H1 (cell line): ENCODE measurements at places on chromosomes 3 and 15.

DNA sequence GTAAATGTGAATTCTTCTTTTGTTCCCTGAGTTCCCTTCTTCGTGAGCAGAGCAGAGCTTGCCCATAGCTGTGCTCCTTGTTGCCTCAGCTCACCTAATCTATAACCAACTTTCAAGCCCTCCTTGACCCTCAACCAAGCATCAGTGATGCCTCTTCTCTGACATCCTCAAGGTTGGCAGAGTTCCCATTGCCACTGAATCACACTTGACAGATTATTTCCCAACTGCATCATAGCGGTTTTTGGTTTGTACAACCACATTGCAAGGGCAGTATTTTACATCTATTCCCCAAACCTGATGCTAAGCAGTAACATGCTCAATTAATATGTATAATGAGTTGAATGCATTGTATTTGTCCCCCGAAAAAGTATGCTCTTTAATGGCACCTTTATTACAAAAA lies 133.0 kb upstream of the SNTN start:
- H3K36me3 ChIP-seq = no peaks in the 10 kb centered on the region
- no peaks in the 10 kb centered on the region for H3K27me3 ChIP-seq
- no peak overlapping the region for H3K4me3 ChIP-seq
- H3K4me1 ChIP-seq = no peaks in the 10 kb centered on the region

GRCh38 chr3:149470381-149470780 lies 4.1 kb upstream of the TM4SF4 start:
- H3K36me3 ChIP-seq = no peaks in the 10 kb centered on the region

DNA sequence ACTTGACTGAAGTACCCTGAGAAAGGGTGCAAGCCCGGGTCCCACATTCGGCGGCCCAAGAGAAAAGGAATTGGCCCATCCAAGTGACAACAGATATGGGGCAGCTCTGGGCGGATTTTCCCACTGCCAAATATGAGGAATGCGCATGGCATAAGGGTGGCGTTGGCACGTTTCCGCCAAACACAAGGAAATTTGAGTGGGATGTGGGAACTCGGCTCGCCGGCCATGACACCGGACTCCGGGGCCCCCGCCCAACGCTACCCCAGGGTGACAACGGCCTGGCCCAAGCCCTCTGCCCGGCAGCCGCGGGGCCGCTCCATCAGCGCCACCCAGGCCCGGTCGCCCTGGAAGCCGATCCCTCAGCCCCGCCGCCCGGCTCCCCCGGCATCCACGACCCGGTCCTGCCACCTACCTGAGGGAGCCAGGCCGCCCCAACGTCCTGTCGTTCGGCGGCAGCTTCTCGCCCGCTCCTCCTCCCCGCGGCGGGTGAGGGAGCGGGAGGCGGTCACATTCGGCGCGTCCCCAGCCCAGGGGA lies 449 bp downstream of the RAF1 start:
- H3K36me3 ChIP-seq = no peaks in the 10 kb centered on the region
- H3K27ac ChIP-seq = peak overlapping the region; percentile 98
- H3K4me1 ChIP-seq = no peaks in the 10 kb centered on the region; the same call in 1 of the 2 replicates
- no peaks in the 10 kb centered on the region for H3K27me3 ChIP-seq
- no peak for DNase-seq

GRCh38 chr15:42375941-42376340 lies 16.6 kb downstream of the CAPN3 start:
- H3K36me3 ChIP-seq = no peaks in the 10 kb centered on the region
- H3K4me3 ChIP-seq = no peak overlapping the region
- H3K27me3 ChIP-seq = no peaks in the 10 kb centered on the region; the same call in 1 of the 2 replicates

DNA sequence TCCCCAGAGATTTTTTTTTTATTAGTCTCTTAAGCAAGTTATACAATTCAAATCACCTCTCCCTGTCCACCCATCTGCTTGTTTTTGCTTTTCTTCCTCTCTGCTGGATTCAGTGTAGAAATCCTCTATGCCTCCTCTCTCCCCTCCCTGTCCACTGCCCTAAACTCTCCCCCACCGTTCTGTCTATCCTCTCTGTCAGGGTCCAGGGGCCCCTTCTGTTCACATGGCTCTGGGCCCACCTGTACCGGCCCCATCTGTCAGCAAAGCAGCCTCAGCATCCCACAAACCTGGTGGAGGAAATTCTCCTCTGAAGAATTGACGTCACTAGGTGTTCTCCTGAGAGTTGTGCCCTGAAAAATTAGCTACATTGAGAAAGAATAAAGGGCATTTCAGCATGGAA lies 137.6 kb upstream of the CMC1 start:
- no peaks in the 10 kb centered on the region for H3K4me1 ChIP-seq
- DNase-seq = no peak
- H3K36me3 ChIP-seq = no peaks in the 10 kb centered on the region
- H3K4me3 ChIP-seq = no peak overlapping the region
- H3K27me3 ChIP-seq = no peaks in the 10 kb centered on the region

DNA sequence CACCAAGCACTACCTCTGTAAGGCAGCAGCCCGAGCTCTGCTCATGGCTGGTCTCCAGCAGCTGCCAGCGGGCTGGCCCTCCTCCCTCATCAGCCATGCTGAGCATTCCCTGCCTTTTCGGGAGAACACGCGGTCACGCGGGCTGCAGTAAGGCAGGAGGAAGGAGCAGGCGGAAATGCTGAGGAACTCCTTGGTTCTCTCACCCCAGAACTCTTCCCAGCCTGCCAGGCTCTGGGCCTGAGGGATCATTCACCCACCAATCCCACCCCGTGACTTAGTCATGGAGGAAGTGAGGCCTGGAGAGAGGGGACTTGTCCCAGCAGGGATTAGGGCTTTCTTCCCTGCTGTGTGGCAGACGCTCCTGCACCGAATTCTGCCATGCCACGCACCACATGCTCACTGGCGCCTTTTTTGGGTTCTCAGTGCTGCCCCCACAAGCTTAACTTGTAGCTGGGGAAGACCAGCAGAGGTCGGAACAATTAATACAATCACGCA lies 42.9 kb upstream of the RPL32 start:
- H3K36me3 ChIP-seq = no peaks in the 10 kb centered on the region; the same call in 1 of the 2 replicates
- 0 out of 2 replicates have a peak, but pooled peaks cover 2% of the 10 kb centered on the region for H3K4me1 ChIP-seq
- no peaks in the 10 kb centered on the region for H3K27me3 ChIP-seq
- DNase-seq = no peak

DNA sequence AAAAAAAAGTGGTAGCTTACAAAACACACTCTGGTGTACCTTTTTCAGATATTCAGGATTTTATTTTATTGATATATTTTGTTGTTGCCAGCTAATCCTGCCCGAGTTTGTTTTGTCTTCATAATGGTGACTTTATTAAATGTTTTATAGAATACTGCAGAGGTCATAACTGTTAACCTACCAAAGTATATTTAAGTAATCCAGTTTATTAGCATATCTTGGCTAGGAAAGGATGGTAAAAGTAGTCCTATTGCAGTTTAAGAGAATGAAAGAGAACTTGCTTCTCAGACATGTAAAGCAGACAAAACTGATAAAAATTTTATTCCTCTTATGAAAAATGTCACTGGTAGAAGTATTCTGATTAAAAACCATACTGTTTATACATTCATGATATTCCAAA lies 59.2 kb upstream of the IGSF10 start:
- DNase-seq = no peak
- no peaks in the 10 kb centered on the region for H3K27me3 ChIP-seq

DNA sequence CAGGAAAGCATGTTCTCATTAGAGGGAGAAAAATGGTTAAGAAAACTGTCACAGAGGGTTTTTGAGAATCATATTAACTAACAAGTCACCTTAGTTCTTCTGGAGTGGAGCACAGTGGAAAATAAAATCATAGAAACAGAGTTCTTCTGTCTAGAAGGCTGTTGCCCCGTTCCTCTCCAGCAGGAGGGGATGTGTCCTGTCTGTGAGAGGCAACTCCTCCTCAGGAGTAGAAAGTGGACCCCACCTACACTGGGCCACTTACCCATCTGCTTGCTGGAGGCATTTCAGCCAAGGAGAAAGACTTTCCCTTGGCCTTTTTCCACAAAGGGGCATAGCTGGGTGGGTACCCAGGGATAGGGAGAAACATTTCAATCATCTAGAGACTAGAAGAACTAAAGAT lies 106.6 kb downstream of the SSR3 start:
- H3K36me3 ChIP-seq = no peaks in the 10 kb centered on the region
- no peak overlapping the region for H3K27ac ChIP-seq
- DNase-seq = peak; percentile 57
- no peaks in the 10 kb centered on the region for H3K27me3 ChIP-seq
- H3K4me1 ChIP-seq = no peaks in the 10 kb centered on the region

DNA sequence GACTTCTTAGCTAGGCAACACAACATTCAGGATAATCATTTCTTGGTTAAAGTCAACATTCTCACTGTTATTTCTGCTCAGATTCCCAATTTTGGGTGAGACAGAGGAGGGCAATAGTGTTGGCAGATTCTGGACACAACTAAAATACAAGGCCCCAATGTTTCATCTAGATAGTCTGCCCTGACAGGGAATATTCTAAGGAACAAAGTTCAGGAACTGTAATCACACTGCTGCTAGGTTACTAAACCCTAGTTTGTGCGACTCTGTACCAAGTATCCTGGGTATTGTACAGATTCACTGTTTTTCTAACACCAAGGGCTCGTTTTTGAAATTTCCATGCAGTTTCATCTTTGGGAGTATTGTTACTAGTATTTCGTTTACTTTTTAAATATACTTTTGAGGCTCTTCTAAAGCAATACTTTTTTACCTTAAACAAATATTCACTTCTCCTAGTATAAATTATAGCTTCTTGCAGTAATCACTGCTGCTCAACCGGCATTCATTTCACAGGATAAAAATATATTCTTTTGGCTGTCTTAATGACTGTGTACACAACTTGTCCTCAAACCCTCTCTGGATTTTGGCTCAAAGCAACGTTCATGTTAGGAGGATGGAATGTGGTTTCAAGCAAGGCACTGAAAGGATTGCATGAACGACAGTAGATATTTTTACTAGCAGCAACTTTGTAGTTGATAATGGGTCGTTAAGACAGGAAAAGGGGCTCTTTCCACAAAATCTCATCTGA lies 167.4 kb downstream of the ADAMTS17 start:
- H3K27ac ChIP-seq = no peak overlapping the region
- no peaks in the 10 kb centered on the region for H3K36me3 ChIP-seq
- no peaks in the 10 kb centered on the region for H3K4me1 ChIP-seq
- no peak for DNase-seq
- no peak overlapping the region for H3K4me3 ChIP-seq

- H3K4me1 ChIP-seq = no peaks in the 10 kb centered on the region
- no peak overlapping the region for H3K4me3 ChIP-seq
- no peak for DNase-seq
- H3K27ac ChIP-seq = no peak overlapping the region
- H3K36me3 ChIP-seq = no peaks in the 10 kb centered on the region
Measured at GRCh38 chr3:158845765-158846350, 44.0 kb downstream of the MFSD1 start.

DNA sequence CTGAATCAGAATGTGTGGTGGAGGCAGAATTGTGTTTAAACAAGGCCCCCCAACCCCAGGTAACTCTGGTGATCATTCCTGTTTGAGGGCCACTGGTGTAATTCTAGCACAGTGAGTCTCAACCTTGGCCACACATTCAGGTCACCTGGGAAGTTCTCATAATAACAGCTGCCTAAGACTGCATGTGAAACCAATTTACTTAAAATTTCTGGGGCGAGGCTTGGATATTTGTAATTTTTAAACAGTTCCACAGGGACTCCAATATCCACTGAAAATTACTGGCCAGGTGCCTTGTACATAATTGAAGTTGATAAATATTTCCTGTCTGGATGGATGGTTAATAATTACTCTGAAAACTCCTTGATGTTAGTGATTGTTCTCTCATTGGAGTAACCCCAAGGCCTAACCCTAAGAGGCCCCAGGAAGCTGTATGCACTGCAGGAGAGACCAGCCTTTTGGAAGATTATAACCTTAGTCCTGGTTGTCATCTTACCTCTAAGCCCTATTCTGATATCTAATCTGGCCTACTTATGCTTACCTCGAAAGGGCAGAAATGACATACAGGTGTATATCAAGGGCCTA lies 25.7 kb upstream of the EPHB1 start:
- no peaks in the 10 kb centered on the region for H3K36me3 ChIP-seq
- H3K4me3 ChIP-seq = no peak overlapping the region
- DNase-seq = no peak
- H3K27me3 ChIP-seq = no peaks in the 10 kb centered on the region
- H3K4me1 ChIP-seq = no peaks in the 10 kb centered on the region

DNA sequence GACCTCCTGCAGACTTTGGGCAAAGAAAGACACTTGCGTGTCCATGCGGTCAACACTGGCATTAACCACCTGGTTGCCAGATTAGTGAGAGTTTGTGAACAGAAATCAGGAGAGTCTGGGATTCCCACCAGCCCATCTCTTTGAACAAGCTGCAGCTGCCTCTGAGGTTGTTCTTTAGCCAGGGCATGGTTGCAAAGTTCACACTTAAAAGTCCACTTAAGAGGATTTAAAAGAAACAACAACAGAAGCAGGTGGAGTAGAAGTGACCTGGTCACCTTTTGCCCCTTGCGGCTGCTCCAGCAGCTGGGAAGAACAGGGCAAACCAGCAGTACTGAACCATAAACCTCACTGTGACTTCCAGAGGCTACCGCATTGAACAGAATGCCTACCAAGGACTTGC lies 97.3 kb downstream of the FOXB1 start:
- no peaks in the 10 kb centered on the region for H3K36me3 ChIP-seq
- no peaks in the 10 kb centered on the region for H3K4me1 ChIP-seq
- DNase-seq = no peak
- H3K4me3 ChIP-seq = no peak overlapping the region

GRCh38 chr3:110381992-110382391 lies 689.6 kb upstream of the NECTIN3 start:
- DNase-seq = no peak
- no peak overlapping the region for H3K27ac ChIP-seq
- no peaks in the 10 kb centered on the region for H3K4me1 ChIP-seq
- no peaks in the 10 kb centered on the region for H3K27me3 ChIP-seq

- H3K4me1 ChIP-seq = peaks cover 10% of the 10 kb centered on the region
- H3K27me3 ChIP-seq = no peaks in the 10 kb centered on the region; the same call in 1 of the 2 replicates
- H3K4me3 ChIP-seq = no peak overlapping the region
- no peaks in the 10 kb centered on the region for H3K36me3 ChIP-seq
- no peak overlapping the region for H3K27ac ChIP-seq
Measured at GRCh38 chr3:172856795-172857742, 106.5 kb downstream of the ECT2 start.

- no peaks in the 10 kb centered on the region for H3K4me1 ChIP-seq
- H3K27me3 ChIP-seq = no peaks in the 10 kb centered on the region
- H3K27ac ChIP-seq = no peak overlapping the region
- no peaks in the 10 kb centered on the region for H3K36me3 ChIP-seq
Measured at GRCh38 chr15:84143753-84144314, 91.7 kb upstream of the GOLGA6L4 start.

DNA sequence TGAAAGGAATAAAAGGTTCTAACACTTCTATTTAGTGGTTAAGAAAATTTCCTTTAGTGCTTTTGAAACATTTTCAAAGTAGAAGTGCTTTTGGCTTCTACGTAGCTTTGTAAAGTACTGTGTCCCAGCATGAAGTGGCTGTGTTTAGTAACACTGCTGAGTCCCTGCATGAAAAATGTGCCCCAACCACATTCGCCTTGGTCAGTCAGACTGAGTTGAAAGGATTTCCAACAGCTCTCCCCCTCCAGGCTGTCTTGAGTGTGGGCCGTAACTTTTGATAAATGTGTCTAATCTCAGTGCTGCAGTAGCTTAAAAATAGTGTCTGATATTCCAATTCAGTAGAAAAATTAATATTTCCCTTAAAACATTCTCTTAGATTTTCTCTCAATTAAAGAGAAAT lies 115.0 kb downstream of the NR1D2 start:
- no peak for DNase-seq
- no peak overlapping the region for H3K4me3 ChIP-seq
- H3K36me3 ChIP-seq = no peaks in the 10 kb centered on the region
- H3K27ac ChIP-seq = no peak overlapping the region
- H3K27me3 ChIP-seq = no peaks in the 10 kb centered on the region
- H3K4me1 ChIP-seq = no peaks in the 10 kb centered on the region

- H3K4me3 ChIP-seq = no peak overlapping the region
- DNase-seq = no peak
- no peaks in the 10 kb centered on the region for H3K27me3 ChIP-seq
- H3K4me1 ChIP-seq = no peaks in the 10 kb centered on the region
Measured at GRCh38 chr3:194046995-194047645, 88.8 kb upstream of the HES1 start.
